ENCODE measurements at places on chromosomes 1 and 21.

- DNase-seq = no peak
These were observed 639.7 kb downstream of the LMO4 start for GRCh38 chr1:87968197-87968955.

- no peak for DNase-seq
These were observed 180.2 kb upstream of the MAP1LC3C start for GRCh38 chr1:242178924-242179708.

DNA sequence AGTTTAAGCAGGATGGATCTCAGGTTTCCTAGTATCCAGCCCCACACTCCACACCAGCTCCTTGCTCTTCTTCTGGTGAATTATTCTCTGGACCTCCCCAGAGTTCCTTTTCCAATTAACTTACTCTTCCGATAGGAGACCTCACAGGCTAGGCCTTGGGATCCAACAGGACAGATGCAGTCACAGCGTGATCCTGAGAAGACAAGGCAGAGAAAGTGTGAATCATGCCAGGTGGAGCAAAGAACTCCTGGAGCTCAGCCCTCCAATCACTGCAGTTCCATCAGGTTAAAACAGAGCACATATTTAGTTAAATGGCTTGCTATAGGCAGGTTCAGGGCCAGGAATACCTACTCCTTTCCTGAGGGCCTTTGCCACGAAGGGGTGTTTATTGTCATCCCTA is 34.1 kb downstream of the C8B start:
- DNase-seq = no peak

GRCh38 chr1:78718566-78718965 is 68.9 kb downstream of the IFI44 start:
- DNase-seq = no peak

DNA sequence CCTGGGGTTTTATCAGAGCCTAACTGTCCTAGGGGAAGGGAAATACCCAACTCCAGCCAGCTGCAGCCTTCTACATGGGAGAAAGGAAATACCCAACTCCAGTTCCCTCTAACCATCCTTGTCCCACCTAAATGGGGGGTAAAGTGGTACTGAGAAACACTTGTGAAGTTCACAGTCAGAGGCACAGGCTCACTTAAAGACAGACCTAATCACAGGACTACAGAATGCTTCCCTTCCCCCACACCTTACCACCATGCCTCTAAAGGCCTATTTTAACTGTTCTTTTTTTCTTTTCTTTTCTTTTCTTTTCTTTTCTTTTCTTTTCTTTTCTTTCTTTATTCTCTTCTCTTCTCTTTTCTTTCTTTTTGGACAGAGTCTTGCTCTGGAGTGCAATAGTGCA is 324.6 kb downstream of the SPATA17 start:
- no peak for DNase-seq

All from stimulated activated CD4-positive, alpha-beta T cell treated with anti-CD3 and anti-CD28 coated beads, Interleukin-1b, Interleukin-23, amount 100 ng/mL, for 1 hour (primary cell).